ENCODE measurements at places on chromosomes 6 and 20.

DNA sequence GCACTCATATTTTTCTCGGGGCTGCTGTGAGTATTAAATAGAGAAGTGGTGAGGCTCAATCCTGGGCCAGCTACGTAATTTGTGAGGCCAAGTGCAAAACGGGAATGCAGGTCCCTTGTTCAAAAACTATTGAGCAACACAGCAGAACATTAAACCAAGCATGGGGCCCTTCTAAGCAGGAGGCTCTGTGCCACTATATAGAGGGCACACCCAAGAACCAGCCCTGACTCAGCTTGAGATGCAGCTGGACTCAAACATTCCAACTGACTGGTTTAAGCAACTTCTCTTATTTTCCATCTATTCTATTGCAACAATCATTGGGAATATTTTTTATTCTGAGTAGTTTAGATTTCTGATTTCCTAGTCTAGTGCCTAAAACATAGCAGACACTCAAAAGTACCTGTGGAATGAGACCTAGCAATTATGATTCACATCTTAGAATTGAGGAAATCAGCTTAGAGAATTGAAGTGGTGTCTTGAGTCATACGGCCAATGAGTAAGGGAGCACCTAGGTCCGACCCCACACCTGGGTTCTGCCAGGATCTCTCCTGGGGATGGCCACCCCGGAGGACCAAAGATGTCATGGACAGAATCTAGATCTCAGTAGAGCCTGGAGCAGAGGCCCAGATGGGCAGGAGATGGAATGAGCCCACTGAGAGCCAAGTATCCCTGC, 1.3 kb downstream of the SIRPB2 start:
- DNase-seq: no peak

- no peak for DNase-seq
These were observed 105.4 kb upstream of the NFATC2 start for GRCh38 chr20:51647674-51648570.

- no peak for DNase-seq
These were observed 19.3 kb upstream of the BACH2 start for GRCh38 chr6:90315986-90316385.

- DNase-seq: no peak
These were observed 7.6 kb upstream of the MTHFD1L start for GRCh38 chr6:150857945-150858308.

GRCh38 chr20:50575865-50576720, 65.9 kb downstream of the PTPN1 start:
- peak; percentile 61 for DNase-seq

DNA sequence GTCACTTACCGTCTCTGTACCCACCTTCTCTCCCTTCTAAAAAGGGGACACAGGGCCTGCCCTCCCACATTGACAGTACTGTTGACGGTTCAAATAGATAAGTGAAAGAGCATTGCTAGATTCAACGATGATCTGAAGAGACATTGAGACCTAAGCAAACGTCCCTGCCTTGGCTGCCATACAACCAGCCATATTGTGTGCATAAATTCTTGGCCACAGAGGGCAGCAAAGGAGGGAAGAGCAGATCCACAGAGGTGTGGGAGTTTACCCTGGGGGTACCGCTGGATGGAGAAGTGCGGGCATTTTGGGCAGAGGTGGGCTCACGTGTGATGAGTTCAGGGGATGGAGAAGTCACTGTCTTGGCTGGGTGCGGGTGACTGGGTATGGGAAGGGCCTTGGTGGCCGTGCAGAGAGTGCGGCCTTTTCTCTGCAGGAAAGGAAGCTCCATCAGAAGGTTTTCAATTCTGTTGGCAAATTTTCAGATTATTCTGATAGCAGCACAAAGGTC, 85.6 kb downstream of the POPDC3 start:
- no peak for DNase-seq

DNA sequence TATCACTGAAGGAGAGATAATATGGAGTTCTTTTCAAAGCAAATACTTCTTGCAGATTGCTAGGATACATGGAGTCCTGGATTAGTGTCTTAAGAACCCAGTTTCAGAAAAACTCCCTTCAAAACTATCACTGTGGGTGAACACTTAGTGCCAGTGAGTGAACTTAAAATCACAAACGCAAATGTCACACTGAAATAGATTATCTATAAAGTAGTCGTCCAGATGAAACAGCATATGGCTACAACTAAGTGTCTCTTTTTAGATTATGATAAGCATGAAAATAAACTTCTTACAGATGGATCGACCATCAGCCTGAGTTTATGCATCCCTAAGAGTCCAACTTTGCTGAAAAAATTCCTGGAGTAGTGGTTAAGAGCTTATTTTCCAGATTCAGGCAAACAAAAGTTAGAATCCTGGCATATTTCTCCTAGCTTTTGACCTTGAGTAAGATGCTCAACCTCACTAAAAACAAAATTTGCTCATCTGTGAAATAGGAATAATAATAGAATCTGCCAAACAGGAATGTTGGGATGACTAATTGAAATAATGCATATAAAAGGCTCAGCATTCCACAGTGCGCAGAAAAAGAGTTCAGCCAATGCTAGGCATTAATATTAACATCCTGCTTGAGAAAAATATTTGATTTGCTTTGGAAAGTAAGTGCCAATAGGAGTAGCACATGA, 70.4 kb downstream of the DOK5 start:
- DNase-seq: no peak

DNA sequence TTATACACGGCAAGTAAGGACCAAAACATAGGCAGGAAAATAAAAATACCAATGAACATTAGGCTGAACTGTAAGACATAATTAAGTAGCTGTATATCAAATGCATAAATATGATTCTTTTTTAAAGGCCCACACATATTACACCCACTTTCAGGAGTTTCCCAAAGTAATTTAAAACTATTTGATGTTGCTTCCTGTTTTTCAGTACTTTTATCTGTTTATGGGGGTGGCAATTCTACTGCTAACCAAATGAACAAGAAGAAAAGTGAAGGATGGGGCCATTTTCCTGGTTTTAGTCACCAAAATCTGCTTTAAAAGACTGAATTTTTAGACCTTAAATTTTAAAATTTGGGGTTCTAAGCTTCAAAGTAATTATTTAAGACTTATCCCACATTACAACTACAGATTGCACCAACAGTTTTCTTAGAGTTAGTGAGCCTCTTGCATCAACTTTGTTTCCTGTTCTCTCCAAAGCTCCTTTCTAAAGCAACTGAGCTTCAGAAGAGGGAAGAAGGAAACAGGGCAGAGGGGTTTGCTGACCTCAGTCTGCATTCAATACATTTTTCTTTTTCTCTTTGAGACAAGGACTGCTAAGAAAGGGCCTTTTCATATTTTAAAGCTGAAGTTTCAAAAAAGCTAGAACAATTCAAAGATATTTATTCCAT, 191.0 kb downstream of the BACH2 start:
- DNase-seq: no peak

DNA sequence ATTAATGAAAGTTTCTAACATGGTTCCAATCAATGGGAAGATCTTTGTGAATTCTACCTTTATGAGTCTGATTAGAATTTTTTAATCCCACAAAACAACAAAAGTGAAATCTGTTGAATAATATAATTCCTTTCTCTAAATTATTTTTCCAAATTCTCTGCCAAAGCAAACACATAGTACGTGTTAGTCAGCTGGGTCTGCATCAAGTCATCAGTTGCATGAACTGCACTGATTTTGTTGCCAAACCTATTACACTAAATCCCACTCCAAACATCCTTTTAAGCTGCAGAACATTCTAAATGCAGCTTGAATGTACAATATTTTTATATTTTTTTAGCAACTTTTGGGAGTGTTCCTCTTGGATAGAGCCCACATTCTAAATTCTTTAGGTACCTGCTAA, 199.0 kb upstream of the HSF2 start:
- DNase-seq: no peak
